ENCODE measurements at places on chromosomes 6 and 20.
A peak's percentile ranks its signal among the peaks of the same experiment; 100 is the strongest.

DNA sequence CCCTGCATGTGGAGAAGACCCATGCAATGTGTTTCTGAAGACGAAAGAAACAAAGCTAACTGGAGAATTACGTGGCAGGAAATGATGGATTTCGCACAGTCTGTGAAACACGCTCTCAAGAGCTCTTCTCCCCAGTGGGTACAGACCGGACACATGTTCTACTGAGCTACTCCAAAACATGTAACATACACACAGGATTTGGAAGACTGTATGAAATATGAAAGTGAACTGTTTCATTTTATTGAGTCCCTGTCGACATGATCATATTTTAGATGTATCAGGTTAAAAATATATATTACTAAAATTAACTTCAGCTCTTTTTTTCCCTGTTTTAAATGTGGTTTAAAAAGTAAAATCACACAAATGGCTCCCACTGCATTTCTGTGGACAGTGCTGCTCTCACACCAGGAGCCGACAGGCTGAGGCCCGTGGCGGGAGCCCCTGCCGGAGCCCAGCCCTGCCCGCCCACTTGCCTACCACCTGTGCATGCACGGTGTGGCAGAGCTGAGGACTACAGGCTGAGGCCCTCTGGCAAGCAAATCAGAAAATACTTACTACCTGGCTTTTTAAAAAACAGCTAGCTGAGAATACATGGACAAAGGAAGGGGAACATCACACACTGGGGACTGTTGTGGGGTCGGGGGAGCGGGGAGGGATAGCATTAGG, 58.9 kb upstream of the NXT1 start:
- no peak for DNase-seq

DNA sequence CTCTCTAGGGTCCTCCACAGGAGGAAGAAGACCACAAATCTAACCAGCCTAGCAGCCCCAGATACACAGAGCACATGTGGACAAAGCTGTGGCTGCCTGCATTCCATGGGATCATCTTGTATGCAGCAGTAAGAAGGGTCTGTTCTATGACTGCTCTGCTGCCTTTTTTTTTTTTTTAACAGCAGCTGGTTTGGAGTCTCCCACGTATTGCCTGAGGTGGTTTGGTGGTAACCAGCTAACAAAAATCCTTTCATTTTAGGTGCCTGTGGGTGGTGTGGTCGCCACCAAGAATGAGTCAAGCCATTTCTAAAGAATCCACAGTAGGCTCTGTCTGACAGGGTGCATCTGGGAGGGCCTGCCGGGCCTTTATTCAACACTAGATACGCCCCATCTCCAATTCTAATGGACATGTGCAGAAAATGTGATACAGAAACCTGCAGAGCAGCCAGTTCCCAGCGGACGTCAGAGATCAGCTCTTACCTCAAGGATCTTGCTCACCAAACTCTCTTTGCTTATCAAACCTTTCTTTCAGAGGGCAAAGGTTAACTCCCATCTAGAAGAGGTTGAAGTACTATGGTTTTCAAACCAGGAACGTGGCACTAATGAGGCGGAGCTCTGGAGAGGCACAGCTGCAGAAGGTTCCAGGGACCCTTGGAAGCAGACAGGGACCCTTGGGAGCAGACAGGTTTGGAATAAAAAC, 32.0 kb downstream of the GNAS-AS1 start:
- DNase-seq, result no peak

GRCh38 chr6:139979021-139979725, 604.7 kb upstream of the CITED2 start:
- no peak for DNase-seq

DNA sequence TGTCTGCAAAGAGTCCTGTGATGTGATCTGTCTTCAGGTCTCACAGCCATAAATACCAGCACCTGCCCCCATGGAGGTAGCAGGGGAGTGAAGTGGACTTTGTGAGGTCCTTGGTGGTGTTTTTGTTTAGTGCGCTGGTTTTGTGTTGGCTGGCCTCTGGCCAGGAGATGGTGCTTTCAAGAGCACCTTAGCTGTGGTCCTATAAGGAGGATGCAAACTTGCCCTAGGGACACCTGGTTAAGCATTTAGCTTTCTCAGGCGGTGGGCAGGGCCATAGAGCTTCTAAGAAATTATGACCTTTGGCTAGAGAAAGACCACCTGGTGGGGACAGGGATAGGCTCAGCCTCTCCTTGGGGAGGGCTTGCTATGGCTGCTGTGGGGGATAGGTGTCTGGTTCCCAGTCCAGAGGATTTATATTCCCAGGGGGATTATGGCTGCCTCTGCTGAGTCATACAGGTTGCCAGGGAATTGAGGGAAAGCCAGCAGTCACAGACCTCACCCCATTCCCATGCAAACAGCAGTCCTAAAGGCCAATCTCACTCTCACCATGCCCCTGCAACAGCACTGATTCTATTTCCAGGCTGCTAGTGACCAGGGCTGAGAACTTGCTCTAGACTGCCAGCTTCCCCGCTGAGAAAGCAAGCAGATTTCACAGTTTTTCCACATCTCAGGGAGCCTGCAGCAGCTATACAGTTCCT, 259.3 kb downstream of the TFAP2B start:
- DNase-seq, result no peak

DNA sequence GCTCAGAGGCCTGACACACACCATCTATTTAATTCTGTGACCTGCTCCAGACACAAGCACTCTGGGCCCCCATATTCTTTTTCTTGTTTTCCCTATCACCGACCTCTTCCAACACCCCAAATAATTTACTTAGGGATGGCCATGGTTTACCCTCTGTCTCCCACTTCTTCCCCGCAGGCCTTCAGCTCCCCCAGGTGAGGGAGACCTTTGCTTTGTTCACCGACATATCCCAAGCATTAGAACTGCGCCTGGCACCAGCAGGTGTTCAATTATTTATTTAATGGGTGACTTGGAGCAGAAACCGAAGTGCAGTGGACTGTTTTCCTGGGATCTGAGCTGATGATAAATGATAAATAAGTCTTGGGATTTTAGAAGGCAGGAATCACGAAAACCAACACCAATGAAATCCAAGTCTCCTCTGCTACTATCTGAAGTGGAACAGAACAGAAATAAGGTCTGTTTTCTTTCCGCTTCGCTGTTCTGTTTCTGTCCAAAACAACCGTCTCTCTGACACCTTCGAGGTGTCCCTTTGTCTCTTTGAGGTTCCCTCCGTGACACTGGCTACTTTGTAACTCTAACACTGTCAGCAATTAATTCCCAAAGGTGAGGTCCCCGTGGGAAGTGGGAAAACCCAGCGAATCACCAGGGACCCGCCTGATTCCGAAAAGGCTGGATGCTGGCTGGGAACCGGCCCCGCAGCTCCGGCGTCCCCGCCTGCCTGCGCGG, 1.1 kb upstream of the RIN2 start:
- DNase-seq, result no peak

- peak; percentile 39 for DNase-seq
These were observed 145.5 kb upstream of the RNF24 start for GRCh38 chr20:4160761-4161305.

- DNase-seq, result peak; percentile 48
These were observed 16.2 kb downstream of the HLA-DPB1 start for GRCh38 chr6:33091957-33092356.

DNA sequence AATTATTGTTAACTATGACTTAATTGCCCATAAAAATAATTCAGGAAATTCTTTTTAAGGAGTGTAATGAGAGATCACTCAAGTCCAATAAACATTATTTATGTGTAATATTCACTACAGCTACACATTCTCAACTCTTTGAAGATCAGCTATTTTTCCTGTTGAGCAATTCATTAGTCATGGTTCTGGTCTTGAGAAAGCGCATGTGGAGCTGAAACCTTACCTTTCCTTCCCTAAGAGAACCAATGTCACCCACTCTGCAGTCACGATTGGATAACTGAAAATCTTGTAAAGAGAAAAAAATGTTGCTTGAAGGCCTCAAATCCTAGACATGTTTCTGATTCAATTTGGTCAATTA, 736.9 kb upstream of the MARCKS start:
- DNase-seq, result no peak

GRCh38 chr6:157381631-157382621, 936 bp downstream of the ZDHHC14 start:
- DNase-seq, result peak; percentile 51

GRCh38 chr20:60579941-60580515, 621.8 kb downstream of the CDH26 start:
- no peak for DNase-seq

DNA sequence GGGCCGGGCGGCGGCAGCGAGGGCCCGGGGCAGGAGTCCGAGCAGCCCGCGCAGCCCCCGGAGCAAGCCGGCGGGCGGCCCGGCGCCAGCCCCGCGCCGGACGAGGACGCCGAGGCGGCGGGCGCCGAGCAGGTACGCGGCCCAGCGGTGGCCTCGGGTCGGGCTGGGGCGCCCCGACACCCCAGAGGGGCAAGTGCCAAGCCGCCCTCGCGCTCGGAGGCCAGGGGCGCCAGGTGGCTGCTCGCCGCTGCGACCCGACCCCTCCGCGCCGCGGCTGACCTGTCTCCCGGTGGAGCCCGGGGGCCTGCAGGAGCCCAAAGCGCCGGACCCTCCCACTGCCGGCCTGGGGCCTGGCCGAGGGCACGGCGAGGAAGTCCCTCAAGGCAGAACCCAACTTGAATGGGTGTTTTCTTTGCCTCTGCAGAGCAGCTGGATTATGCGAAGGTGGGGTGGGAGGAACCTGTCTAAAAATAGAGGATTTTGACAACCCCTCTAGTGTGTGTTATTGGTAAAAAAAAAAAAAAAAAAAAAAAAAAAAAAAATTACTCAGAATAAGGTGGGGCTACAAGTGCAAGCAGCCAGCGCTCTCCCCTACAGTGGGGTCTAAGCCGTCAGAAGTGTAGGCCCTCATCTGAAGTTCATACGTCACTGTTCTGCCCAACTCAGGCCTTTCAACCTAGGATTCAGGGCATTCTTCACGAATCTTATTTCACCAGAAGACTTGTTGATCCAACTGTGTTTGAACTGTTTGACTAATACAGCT, 609 bp downstream of the OGFRL1 start:
- DNase-seq, result no peak

- peak; percentile 10 for DNase-seq
These were observed 9.0 kb downstream of the ADA start for GRCh38 chr20:44642203-44643153.

DNA sequence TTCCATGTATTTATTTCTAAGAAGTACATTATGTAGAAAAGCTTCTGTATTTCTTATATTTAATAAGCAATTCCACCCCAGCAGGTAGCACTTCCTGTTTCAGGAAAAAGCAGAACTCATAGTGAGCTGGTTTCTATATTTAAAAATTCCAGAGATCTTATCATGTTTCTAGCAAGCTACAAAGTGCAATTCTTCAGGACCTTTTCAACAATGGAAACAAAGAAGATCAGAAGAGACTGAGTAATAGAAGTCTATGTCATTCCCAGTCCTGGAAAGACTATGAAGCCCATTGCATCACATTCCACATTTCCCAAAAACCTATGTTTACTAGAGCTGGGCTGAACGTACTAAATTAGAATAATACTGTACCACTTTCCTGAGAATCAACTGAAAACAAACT, 302.6 kb upstream of the NRSN1 start:
- DNase-seq, result no peak

DNA sequence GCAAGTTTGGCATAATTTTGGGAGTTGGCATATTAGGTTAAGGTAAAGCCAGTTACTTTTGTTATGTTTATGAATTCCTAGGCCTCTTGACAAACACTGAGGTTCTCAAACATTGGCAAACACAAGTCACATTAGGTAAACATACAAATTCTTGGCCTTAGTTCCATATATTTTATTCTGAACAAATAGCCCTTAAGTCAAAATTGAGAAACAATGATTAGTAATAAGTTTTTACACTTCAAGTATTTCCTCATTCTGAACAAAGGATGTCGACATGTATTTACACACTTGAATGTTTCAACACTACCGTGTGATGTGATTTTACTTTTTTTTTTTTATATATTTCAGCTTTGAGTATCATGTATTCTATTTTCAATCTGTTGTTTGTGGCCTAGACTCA, 3.8 kb upstream of the ECHDC1 start:
- no peak for DNase-seq

DNA sequence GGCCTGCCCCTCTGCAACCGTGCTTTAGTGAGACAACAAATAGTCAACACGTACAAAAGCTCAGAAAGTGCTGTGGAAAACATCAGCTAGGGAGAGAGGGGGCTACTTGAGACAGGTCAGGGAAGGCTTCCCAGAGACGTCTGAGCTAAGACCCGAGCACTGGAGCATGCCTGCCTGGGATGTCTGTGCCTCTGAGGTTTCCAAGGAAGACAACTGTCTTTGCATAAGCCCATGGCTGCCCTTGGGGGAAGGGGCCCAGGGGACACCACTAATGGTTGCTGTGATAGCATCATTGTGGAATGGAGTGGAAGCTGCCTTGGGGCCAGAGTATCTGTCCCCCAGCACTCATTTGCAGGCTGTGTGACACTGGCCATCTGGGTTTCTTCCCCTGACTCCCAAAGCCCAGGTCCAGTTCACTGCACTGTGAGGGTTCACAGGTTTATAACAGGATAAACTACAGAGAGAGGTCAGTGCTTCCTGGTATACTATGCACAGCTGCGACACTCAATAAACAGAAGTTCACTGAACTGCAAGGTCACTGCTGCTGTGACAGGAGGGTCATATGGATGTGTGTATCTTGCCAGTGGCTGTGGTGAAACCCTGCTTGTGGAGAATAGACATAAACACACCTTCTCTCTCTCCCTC, 1.5 kb upstream of the ARFGEF2 start:
- DNase-seq, result no peak

DNA sequence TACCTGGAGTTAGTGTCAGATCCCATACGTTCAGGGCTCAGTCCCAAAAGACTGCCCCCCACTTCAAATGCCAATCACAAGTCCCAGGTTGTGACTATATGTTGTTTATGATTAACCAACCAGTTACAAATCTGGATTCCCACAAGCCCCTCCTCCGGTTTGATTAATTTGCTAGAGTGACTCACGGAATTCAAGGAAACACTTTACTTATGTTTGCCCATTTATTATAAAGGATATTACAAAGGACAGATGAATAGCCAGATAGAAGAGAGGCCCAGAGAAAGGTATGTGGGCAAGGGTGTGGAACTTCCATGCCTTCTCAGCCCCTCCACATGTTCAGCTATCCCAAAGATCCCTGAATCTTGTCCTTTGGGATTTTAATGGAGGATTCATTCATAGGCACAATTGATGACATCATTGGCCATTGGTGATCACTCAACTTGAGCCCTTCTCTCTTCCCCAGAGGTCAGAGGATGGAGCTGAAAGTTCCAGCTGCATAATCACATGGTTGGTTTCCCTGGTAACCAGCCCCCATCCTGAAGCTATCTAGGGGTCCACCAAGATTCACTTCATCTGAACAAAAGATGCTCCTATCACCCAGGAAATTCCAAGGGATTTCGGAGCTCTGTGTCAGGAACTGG, 2.0 kb downstream of the ECT2L start:
- DNase-seq, result no peak

Data from T-helper 9 cell (primary cell).